ENCODE measurements at places on chromosomes 16 and 17.

GRCh38 chr16:67804853-67805542 is 1.4 kb downstream of the RANBP10 start:
- DNase-seq: no peak

DNA sequence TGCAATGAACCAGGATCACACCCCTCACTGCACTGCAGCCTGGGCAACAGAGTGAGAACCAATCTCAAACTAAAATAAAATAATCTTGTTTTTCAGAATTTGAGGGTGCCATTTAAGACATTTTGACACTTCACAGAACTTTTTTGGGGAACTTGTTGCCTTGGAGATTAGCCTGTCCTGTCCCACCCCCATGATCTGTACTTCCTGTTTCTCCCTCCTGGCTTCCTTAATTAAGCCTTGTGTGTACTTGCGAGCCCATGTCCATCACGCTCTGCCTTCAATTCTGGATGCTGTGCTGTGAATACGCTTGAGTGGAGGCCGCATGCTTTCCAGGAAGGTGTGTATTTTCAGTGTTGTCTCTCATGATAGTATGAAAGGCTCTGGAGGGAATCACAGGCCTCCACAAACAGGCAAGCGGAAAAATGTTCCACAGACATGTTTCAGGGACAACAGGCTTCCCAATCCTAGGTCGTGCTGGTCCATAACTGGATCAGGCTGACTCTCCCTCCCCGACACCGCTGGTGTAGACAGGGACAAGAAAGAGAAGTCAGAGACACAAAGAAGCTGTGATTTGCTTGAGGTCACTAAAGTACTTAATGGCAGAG is 56.9 kb downstream of the NOS2 start:
- no peak for DNase-seq

GRCh38 chr17:73261617-73261951 is at the start of gene CPSF4L:
TSS of gene CPSF4L (minus strand) at chr17:73261880. CDS start at chr17:73261818, 62 bp downstream.
- no peak for DNase-seq

- DNase-seq: no peak
These were observed 901 bp upstream of the HEATR6 start for GRCh38 chr17:60079401-60080243.

- DNase-seq: no peak
These were observed 80.1 kb upstream of the TRAP1 start for GRCh38 chr16:3797473-3797872.

DNA sequence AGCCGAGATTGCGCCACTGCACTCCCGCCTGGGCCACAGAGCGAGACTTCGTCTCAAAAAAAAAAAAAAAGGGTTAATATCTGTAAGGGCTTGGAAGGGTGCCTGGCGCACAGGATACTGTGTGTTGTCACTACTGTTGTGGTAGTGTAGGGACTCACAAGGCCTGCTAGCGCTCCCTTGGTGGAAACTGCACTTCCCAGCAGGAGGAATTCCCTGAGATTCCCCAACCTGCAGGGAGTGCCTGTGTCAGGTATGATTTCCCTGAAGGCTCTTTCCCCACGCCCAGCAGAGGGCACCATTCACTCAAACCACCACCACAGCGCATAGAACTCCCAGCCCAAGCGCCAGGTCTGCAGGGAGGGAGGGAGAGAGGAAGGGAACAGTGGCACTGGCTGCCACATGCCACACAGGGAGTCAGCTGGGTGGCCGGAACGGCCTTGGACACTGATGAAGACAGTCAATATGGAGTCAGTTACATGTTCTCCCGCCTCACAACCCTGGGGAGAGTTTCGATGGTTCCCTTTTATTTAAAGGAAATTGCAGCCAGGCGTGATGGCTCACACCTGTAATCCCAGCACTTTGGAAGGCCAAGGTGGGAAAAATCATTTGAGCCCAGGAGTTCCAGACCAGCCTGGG is 32.7 kb upstream of the CDH1 start:
- peak; percentile 15 for DNase-seq

DNA sequence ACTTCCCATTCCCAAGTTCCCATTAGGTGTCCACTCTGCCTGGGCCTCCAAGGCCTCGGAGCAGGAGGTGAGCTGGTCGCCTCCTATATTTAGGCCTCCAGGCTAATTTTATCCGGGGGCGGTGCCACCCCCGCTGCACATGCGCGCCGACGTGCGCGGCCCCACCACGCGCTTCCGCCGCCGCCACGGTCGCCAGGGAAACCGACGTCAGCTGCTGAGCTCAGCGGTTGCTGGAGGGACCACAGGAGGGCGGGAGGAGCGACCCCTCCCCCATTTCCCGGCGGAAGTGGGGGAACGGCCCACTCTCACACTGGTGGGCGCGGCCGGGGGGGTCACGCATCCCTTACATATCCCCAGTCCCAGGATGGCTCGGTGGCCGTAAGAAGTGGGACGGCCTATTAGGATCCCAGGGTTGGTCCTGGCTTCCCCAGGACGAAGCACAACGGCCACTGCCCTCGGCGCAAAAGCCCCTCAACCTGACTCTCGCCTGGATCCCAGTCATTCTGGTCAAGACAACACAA is 1.0 kb downstream of the PER1 start:
- DNase-seq: peak; percentile 82

GRCh38 chr17:65085397-65085796 is 28.9 kb upstream of the GNA13 start:
- DNase-seq: no peak

DNA sequence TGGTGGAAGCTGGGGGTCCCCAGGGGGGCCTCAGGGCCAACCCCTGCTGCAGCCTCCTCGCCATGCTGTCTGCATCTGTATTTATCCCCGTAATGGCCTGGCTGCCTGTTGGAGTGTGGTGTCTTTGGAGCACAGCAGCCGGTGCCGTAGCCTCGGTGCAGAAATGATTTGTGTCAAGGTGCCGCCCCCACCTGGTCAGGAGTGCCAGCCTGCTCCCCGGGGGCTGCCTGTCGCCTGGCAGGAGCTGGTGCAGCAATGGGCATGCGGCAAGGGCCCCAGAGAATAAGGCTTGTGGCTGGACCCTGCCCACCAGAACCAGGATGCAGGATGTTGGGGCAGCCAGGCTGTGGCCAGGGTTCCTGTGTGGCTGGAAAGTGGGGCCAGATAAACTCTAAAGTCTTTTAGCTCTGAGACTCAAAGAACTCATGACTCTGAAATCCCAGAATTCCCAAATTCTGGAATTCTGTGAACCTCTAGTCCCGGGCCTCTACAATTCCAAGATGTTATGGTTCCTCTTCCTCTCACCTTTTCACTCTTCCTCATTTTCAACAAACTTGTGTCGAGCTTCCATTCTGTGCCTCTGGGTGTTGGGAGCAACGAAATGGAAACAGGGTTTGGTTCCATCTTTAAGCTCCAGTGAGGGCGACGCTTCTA is 5.9 kb downstream of the CPNE2 start:
- no peak for DNase-seq

DNA sequence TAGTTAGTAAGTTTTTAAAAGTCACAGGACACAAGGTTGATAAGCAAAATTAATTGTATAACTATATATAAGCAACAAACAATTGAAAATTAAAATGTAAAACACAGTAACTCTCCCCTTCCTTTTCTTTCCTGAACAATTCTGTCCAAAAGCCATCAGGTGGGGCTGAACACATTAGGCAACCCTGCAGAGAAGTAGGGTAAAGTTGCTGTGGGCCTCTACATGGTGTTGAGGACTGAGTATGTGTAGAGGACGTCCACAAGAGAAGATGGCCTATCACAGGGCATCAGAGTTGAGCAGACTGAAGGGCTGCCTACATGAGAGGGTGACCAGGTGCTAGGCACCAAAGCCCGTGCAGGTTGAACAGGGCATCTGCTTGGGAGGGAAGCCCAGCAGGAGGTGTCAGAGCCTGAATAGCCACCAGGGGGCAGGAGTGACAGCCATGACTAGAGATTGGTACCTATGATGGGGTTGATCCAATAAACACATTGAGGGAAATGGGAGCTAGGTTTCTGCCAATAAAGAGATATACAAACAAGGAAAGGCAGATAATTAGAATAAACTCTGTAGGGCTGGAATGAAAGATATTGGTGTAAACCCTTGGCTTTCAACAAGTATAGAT is 415.1 kb downstream of the NPIPA8 start:
- DNase-seq: no peak

DNA sequence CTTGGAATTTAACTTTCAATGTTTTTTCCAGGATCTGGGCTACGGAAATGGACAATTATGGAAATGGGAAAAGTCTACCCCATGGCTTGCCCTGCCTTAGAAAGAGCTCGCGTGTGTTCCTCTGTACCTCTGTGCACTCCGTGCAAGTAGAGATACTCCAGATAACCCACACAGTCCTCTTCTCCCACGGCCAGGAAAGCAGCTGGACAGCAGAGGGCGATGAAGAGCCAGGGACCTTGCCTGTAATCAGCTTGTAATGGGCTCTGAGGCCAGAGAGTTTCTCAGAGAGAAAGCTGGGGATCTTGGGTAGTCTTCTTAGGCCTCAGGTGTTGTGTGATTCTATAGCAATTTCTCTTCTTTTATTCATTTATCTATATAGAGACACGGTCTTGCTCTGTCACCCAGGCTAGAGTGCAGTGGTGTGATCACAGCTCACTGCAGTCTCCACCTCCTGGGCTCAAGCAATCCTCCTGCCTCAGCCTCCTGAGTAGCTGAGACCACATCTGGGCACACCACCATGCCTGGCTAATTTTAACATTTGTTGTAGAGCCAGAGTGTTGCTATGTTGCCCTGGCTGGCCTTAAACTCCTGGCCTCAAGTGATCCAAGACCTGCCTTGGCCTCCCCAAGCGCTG is 2.4 kb upstream of the SOCS7 start:
- DNase-seq: no peak

GRCh38 chr17:38733982-38734973 is 4.1 kb downstream of the CISD3 start:
- no peak for DNase-seq

DNA sequence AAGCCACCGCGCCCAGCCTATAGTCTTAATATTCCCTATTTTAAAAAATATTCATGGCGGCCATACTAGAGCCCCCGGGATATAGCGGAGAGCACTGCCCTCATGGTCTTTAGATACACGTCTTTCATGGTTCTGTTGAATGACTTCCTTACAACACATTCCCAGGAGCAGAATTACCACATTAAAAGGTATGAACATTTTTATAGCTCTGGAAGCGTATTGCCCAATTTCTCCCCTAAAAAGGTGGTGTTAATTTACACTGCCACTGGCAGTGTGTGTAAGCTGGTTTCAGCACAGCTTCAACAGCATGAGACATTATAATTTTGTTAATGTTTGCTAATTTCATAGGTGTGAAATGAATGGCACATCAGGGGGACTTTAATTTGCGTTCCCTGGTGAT is 19.0 kb downstream of the C17orf100 start:
- no peak for DNase-seq

- DNase-seq: no peak
These were observed 49.1 kb downstream of the ADCY7 start for GRCh38 chr16:50315346-50315997.

GRCh38 chr16:83552228-83552627 is 255.6 kb upstream of the HSBP1 start:
- no peak for DNase-seq

- no peak for DNase-seq
These were observed 17.3 kb downstream of the MILR1 start for GRCh38 chr17:64466019-64466735.

GRCh38 chr17:76270770-76271668 is 5.9 kb downstream of the UBALD2 start:
- no peak for DNase-seq

- DNase-seq: no peak
These were observed at the start of gene GDPD3 for GRCh38 chr16:30113031-30113710. TSS of gene GDPD3 (minus strand) at chr16:30113537. CDS start at chr16:30113478, 59 bp downstream.

GRCh38 chr17:61161615-61162134 is 238.0 kb upstream of the TBX2 start:
- no peak for DNase-seq

GRCh38 chr17:13222975-13223374 is 205.1 kb upstream of the ELAC2 start:
- no peak for DNase-seq

DNA sequence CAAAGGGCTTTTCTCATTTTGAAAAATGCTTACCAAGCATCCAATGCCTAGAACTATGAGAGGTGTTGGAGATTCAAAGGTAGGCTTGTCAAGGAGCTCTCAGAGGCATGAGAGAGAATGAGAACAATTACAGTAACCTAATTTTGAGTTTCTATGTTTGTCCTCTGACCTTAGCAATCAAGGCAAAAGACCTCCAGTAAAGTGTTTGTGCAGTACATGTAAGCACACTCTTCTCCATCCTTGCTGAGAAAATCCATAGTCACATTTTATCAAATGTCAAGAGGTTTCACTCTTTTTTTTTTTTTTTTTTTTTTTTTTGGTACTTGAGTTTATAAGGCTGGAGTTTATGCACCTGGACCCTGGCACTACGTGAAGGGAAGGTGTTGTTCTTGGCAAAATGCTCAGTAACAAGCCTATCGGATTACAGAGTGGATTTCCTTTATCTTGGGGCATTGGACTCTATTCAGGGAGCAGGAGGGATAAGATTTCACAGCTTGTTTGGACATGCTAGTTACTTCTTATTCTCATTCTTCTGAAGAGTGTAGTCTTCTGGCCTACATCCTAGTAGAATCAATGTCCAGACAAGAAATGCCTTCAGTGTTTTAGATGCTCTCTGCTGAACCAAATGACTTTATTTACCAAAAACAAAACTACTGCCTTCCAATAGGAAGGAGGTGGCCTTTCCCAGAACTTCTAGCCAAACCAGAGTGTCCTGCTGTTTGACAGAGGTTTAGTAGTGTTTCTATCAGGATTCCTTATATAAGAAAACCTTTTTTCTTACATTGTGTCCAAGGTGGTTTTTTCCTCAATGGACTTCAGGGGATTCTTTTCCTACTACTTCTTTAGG is 21.9 kb downstream of the KCNJ2 start:
- DNase-seq: no peak
